Left hindlimb (tissue), 1 donor: ENCODE measurements at places on chromosomes 4 and X.

GRCh38 chrX:46791927-46792809, 33.2 kb upstream of the SLC9A7 start:
- no peak for DNase-seq

DNA sequence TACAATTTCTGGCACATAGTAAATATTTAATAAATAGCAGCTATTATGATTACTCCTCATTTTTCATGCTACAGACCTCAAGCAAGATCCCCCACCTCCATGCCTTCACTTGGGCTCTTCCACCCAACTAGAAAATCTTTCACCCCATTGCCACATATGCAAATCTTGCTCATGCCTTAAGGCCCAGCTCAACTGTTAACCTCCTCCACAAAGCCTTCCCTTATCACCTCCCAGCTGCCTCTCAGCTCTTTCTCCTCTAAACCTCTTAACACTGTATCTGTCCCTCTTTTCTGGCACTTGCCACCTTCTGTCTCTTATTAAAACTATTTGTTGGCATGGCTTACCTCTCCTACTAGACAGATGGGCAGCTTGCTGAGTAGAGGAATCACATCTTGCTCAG, 51.5 kb downstream of the PJA1 start:
- no peak for DNase-seq

- DNase-seq = no peak
Observed at GRCh38 chr4:182593402-182593801, 323.8 kb downstream of the DCTD start.

- no peak for DNase-seq
Observed at GRCh38 chr4:139191373-139191772, 14.4 kb upstream of the ELF2 start.

GRCh38 chrX:19775830-19776485, 111.4 kb downstream of the SH3KBP1 start:
- DNase-seq = no peak

DNA sequence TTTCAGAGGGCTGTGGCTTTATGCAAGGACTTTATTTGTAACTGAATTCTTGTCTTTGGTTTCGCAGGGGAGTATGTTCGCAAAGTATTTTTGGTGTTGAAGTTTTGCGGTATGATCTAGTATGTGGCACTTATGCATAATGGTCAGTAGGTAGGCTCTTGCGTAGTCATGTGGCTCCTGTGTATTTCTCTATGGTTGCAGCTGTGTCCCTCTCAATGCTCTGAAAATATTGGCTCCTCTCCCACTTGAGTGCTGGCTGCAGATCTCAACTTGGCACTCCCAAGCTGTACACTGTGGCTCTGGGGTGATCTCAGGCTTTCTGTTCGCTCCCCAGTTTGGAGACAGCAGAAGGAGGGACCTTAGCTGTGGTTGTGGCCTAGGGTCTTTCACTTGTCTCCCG, 24.8 kb downstream of the ARMCX5 start:
- DNase-seq = no peak

- DNase-seq = no peak
Observed at GRCh38 chrX:31929366-31929765, 857.5 kb upstream of the FTHL17 start.

DNA sequence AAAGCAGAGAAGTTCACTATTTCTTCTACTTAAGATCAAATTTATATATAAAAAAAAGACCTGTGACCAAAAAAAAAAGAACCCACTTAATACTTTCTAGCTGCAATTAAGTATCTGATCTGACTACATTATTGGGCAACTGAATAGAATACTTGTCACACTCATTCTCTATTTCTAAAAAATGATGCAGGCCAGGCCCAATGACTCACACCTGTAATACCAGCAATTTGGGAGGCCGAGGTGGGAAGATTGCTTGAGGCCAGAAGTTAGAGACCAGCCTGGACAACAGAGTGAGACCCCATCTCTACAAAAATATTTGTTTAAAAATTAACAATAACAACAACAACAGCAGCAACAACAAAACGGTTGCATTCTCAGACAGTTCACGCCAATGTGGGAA, 108.8 kb upstream of the BMP2K start:
- DNase-seq = no peak
